ENCODE measurements at places on chromosomes 4 and X.

DNA sequence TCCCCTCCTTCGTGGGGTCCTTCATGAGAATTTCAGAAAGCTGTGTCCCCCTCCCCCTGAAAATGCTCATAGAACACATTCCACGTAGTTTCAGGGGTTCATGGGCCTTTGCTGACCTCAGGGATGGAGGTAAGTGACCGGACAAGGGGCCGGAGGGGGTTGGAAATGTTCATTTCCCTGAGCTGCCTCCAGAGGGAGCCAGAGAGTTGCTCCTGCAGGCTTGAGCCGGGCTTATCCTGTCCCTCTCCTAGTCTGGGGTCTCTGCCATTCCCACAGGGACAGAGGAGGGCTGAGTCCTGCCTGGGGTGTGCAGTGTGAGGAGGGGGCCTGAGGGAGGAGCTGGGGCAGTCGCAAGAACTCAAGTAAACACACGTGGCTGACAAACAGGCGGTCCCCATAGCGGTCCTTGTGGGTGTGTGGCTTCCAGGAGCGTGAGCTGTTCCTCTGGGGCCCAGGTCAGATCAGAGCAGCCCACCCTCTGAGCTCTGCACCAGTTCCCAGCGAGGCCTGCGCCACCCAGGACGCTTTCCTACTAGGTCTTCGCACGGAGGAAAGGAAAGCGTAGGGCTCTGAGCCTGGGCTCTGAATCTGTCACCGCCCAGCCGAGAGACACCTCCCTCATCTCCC, 62.5 kb downstream of the WFS1 start:
- DNase-seq = no peak

- DNase-seq = no peak
Observed at GRCh38 chr4:174215961-174216680, 67.3 kb downstream of the FBXO8 start.

- DNase-seq = no peak
Observed at GRCh38 chr4:12360391-12360790, 931.7 kb upstream of the HS3ST1 start.

GRCh38 chrX:41858161-41858775, 65.1 kb downstream of the CASK start:
- no peak for DNase-seq

- no peak for DNase-seq
Observed at GRCh38 chrX:110442635-110443034, 84.0 kb downstream of the RTL9 start.

- no peak for DNase-seq
Observed at GRCh38 chrX:143768976-143769375, 48.4 kb upstream of the SPANXN2 start.

DNA sequence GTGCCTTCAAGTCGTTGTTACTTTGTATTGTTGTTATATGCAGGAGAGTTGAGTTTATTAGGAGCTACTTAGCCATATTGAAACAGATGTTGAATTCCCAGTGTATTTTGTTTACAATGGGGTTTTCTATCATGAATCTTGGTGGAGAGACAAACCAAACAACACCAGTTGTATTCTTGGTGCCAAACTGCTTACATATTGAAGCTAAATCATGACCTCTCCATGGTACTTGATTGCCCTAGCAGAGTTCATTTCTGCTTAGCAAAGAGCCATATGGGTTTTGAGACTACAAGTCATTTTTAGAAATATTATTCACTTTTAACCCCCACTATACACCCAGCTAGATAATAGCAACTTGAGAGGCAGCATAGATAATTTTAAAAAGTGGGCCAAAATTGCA, 85.4 kb downstream of the ADGRG4 start:
- DNase-seq = no peak

DNA sequence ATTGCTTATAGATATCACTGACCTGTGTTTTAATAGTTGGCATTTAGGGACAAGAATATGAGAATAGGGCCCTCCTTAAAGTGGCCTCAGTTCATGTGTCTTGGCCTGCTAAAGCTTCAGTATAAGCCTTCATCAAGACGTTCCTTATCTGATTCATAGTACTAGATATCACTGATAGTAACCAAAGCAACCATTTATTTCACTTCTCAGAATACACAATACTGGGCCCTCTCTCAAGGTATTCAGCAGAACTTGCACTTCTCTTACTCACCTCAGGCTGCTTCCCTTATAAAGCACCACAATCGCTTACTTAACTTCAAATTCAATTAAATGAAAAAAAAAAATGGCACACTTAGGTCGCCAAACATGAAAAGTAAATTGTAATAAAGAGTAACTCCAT, 259.4 kb upstream of the PCDH7 start:
- no peak for DNase-seq

GRCh38 chrX:130688360-130688759, 214.6 kb downstream of the ENOX2 start:
- DNase-seq = no peak

DNA sequence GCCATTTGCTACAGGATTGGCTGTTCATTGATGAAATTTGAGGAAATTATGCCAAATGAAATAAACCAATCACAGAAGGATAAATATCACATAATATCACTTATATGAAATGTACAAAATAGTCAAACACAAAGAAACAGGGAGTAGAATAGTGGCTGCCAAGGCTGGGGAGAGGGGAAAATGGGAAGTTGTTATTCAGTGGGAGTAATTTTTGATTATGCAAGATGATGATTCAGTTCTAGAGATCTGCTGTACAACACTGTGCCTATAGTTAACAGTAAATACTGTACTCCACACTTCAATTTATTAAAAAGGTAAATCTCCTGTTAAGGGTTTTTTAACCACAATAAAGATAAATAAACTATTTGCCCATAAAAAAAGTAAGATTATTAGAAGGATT, 101.1 kb downstream of the TMA16 start:
- no peak for DNase-seq

DNA sequence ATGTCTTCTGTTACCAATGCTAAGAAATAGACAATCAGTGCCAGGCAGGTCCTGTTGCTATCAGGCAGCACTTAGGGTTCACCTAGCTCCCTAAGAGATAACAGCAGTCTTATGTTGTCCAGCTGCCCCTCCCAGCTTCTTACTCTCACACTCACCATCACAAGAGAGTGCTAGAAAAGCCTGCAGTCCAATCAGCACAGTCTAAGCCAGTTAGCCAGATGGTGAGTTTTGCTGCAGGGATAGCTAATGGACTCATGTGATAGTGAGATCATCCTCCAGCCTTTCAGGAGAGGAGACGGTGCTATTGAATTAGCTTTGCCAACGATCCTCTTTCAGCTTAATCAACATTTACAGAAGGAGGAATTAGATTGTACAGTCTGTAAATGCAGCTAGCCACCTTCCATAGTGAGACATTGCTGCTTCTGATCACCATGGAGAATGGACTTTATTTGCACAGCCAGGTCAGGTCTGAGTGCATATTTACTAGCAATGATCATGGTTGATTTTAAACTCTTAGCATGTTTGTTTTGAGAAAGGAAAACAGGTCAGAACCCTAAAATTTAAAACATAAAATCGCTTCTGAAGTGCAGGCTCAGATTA, 438.3 kb downstream of the CENPC start:
- DNase-seq = no peak

DNA sequence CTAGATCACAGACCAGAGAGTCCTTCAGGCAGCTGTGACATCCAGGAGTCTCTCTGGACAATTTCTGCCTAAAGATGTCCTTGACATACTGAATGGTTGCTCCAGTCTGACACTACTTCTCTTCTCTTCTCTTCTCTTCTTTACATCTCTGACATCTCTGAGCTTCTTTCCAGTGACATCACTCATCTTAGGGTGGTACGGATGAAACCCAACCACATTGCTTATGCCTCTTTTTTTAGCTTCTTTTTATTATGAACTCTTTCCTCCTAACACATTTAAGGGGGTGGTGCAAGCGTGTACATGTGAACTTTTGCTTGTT, 39.4 kb upstream of the IRF2 start:
- no peak for DNase-seq

DNA sequence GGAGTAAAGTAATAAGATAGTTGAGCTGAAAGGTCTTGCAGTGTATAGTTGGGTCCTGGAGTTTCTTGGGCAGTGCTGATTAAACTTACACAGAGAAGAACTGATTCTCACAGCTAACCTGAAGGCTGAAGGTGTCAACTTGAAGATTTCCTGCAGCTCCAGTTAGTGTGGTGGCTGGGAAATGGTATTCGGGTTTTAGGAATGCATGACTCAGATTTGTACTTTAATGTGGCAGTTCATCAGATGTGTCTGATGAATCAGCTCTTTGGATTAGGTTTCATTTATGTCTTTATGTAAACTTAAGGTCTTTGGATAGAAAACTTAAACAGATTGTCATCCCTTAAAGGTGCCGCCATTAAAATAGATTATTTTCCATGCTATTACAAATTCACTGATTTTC, 200.0 kb downstream of the IL1RAPL1 start:
- DNase-seq = no peak

DNA sequence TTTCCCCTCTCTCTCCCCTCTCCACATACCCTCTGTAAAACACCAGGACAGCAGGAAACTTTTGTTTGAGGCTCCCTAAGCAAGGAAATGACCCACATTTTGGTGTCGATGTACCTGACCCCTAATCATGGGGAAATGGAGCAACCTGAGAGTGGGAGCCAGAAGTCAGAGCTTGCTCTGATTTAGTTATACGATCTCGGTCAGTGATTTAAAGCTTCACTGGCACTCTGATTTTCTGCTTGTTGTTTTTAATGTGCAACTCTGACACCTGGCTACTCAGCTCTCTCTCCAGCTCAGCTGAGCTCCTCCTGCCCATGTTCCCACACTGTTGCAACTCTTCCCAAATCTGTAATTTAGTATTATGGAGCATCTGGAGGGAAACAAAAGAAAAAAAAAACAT, 408.6 kb downstream of the ADAM29 start:
- no peak for DNase-seq

GRCh38 chr4:74638689-74639088, 155.6 kb downstream of the BTC start:
- no peak for DNase-seq

DNA sequence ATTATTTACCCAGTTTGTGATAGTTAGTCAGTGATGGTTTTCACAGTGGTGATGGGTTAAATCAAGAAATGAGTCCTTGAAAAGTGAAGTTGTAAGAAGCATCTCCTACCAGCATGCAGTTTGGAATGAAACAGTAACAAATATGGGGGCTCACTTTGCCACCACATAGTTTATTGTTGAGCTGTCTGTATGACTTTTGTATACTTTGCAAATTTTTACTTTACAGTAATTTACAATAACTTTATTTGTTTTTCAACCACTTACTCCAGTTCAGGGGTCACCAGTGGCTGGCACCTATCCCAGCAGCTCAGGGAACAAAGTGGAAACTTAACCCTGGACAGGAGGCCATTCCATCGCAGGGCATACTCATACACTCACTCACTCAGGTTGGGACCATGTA, 64.5 kb upstream of the ANKRD50 start:
- no peak for DNase-seq

DNA sequence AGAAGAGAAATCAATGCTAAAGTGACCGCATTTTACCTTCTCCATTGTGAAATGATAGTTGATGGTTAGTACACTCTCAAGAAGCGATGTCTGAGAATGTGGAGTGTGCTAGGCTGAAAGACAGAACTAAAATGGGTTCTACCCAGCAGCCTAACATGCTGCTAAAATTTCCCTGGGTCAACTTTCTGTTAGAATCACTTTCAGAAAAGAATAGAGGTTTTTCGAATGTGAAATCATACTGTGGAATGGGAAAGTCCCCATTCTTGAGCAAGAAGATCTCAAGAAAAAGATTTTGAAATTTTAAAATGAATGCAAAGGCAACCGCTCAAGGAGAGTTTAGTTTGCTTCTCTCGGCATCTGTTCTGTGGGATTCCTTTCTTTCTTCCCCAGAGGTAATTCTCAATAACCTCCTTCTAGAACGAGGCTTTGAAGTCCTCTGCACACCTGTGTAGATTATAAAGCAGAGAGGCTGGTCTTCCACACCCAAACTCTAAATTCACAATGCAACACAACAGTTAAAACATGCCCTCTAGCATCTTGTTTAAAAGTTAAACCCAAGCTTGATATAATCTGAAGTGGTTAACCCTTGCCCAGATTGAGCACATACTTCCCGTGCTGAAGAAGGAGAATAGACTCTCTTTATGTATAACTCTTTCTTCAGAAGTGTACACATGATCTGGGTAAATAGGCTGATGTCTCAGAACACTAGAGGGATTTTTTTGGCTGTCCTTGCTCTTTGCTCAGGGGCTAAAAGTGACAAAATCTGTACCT, 208.7 kb upstream of the KLF3 start:
- DNase-seq = no peak

DNA sequence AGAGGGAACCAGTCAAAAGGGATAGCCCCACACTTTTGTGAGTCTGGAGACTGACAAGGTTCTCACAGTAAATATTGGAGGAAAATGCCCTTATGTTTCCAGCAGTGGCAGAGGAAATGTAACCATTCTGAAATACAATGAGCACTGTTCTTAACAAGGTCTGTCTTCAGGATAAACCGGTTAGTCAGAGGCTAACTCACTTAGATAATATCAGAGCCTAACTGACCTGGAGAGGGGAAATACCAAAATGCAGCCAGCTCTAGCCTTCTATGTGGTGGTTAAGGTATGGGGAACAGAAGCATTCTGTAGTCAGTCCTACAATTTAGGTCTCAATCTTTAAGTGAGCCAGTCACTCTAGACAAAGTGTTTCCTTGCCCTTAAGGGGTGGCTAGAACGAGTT, 70.8 kb downstream of the TBCK start:
- no peak for DNase-seq

DNA sequence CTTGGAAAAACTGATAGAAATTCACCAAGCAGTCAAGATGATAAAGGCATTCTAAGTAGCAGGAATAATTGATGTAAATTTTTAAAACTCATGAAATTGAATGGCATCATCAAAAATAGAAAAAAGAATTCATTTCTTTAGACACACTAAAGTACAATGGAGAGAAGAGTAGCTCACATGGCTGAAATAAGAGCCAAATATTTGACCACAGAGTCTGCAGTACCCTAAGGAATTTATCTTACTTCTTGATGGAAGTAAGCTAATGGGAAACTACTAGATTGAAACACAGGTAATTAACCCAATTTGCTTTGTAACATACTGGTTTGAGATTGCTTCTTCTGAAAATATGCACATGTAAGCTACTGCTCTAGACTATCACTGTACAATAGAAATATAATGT, 70.8 kb upstream of the GPM6A start:
- DNase-seq = no peak

DNA sequence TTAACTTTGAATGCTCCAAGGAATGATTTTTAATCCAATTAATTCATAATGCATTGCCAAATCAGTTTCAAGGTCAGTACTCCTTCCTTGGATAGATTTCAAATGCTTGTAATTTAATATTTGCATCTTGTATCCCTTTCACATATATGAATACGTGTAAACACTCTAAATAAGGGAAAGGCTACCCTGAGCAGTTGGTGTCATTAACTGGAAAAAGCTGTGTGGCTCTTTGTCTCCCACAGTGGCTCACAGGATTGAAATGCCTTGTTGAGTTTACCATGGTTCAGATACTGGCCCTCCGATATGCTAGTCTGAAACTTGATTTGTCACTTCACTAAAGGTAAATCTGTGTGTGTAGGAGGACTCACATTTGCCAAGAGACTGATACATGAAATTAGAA, 16.7 kb upstream of the ACOT9 start:
- DNase-seq = no peak

Measured in ascending aorta (tissue), 2 donors.